Progenitor cell of endocrine pancreas (in vitro differentiated cells): ENCODE measurements at places on chromosomes 6 and 20. TPM values are rescaled to one million over a fixed set of nuclear protein-coding genes. Genes with fewer than 3 reads are reported as not detected.

DNA sequence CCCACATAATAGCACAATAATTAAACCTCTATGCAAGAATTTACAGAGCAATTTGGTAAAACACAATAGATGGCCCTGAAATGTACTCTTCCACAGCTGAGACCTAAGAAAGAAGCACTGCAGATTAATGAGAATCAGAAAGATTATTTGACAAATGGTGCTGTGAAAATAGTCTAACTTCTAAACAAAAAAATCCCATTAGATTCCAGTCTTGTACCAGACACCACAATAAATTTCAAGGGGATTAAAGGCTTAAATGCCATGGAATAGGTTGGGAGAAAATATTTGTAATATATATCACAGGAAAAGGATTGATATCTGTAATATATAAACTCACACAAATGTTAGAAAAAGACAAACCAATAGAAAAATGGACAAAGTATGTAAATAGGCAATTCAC lies 14.4 kb downstream of the TMEM244 start:
- no peak for DNase-seq

DNA sequence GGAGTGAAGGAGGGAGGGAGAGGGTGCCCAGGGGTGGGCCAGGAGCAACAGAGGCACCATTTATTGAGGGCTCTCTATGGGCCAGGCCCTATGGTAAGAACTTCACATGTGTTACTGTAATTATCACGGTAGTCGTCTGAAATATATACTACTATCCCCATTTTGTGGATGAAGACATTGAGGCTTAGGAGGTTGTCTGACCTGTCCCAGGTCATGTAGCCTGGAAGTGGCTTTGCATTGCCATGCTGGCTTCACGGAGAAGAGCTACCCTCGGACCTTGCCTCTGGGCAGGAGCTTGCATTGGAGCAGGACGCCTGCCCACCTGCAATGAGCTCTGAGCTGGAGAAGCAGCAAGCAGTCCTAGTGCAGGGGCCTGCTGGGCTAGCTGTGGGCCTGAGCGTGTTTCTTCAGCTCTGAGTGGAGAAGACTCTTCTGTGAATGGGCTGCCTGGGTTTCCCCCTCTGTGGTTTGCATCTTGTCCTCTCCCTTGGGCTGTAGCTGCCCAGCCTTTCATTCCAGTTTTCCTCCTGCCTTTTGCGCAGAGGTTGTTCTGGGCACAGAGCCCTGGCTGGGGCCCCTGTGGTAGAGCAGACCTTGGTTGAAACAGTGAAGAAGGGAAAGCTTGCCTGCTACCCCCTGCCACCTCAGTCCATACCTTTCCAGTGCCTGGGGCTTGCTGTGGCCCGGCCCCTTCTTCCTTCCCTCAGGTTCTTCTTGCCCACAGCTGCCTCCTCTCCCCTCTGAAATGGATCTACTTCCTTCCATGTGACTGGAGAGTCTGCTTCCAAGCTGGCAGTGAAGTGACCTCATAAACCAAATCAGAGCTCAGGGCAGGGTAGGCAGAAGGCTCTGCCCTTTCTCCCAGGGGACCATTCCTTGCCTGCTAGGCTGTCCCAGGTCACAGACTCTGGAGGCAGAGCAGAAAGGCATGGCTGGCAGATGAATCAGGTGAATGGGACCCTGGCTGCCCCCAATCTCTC lies 24.1 kb upstream of the SRF start:
- DNase-seq = no peak

GRCh38 chr6:92052513-92052912 lies 1366.8 kb downstream of the EPHA7 start:
- DNase-seq = no peak

- DNase-seq = peak; percentile 74
Observed at GRCh38 chr6:107115695-107116327, 496 bp upstream of the BEND3 start.

DNA sequence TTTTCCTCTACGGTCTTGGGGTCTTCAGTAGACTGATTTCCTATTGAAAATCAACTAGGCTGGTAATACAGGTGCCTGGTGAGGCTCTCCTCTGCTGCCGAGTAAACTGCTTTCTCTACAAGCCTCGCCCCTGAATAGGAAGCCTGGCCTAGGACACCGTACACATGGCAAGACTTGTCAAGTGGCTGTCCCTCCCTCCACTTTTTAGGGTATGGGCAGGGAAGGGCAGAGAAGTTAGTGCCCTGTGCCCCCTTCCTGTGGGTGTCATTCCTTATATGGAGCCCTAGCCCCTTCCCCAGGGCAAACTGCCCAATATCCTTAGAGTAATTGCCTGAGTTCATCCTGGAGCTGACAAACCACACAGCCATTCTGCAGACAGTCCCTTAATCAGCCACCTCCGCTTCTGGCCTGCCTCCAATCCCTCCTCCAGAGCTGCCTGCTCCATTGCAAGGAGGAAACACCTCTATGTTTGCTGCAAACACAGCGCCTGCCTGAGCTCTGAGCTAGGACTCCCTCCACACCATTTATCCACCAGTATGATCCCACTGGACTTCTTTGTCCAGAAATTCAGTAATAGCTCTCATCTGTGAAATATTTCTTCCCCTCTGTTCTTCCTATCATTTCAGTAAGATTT lies 93.1 kb downstream of the CHD6 start:
- DNase-seq = no peak

DNA sequence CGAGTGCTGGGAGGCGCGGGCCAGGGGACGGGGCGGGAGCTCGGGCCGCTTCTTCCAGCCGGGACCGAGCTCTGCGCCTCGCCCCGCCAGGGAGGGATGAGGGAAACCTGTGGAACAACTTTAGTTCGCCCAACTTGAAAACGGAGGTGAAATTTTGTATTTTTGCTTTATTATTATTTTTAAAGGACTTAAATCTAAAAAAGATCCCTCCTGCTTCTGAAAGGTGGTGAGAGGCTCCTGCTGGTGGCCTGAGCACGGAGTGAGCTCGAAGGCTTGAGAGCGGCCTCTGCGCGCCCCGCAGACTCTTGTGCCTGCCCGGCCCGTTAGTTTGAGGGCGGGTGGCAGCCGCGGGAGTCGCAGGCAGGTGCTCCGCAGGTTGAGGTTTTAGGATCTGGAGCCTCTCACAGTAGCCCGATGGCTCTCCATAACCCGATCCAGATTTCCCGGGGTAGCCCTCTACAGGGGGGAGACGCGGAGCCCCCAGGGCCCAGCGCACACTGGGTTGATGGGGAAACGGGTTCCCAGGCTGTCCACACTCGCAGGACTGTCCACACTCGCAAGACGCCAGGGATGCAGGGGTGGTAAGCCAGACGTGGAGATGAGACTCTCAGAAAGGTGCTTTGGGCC lies 46.2 kb upstream of the SUPT3H start:
- peak; percentile 11 for DNase-seq

DNA sequence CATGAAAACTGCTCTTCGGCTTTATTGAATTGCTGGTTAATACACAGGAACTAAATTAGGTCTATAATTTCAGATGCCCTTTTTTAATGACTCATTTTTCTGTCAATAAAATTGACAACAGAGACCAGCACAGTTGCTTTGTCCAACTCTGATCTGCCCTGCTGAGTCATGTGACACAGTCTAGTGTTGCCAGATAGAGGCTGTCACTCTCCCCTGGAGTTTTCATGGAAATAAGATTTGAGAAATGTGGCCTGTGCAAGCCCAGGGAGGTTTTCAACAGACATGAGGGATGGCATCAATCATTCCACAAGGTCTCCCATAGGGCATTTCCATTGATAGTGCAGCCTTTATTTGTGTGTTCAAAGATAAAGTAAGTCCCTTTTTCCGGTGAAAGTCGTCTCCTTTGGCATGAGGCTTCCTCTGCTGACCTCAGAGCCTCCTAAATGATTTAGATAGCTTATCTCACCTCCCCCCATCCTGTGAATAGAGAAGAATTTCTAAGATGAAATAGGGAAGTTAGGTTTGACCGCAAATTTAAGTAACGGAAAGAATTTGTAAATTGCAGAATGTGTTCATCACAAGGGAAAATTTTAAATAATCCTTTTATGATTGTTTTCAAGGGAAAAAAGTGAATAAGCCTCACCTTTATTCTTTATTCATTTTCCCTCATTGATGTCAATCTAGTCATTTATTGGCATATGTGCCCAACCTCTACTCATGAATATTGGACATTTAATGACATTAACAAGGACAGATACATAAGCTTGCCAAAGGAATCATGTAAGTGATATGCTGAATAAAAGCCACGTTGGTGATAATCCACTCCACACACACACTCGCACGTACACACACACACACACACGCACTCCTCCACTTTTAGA lies 277.7 kb downstream of the ADGB start:
- DNase-seq = no peak

DNA sequence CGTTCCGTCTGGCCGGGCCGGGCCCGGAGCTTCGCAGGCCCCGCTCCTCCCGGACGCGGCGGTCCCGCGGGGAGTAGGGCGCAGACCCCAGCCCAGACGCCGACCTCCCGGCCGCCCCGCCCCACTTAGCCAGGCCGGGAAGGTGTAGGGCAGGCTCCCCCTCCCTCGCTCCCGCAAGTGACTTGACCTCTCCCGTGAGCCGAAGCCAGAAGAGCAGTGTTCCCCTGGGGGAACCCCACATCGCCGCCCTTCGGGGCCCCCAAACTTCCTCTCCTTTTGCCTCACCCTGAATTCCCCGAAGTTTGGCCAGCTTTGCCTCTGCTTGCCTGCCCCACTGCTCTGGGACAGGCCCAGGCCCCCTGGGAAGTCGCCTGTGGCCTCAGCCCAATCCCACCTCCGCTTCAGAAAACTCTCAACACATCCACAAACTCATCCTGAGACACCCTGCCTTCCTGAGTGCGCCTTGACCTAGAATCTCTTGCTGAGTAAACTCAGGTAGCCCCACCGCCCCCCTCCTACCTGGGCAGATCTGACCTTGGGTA lies 524 bp upstream of the NOL4L start:
- no peak for DNase-seq

DNA sequence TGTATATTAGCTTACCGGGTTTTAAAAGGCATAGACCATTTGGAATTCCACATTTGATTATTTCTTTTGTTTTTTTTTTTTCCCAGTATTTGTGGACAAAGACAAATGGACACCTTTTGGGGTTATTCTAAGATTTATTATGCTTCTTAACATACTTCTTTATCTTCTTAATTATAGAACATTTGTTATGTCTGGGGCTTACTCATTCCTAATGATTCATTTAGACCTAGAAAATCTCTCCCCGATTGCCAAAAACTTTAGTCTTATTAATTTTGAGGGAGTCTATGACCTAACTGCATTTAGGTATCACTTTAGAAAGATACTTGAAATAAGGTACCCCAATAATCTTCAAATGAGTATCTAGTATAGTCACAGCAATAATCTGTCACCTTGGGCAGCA lies 170.7 kb upstream of the PREP start:
- DNase-seq = no peak

DNA sequence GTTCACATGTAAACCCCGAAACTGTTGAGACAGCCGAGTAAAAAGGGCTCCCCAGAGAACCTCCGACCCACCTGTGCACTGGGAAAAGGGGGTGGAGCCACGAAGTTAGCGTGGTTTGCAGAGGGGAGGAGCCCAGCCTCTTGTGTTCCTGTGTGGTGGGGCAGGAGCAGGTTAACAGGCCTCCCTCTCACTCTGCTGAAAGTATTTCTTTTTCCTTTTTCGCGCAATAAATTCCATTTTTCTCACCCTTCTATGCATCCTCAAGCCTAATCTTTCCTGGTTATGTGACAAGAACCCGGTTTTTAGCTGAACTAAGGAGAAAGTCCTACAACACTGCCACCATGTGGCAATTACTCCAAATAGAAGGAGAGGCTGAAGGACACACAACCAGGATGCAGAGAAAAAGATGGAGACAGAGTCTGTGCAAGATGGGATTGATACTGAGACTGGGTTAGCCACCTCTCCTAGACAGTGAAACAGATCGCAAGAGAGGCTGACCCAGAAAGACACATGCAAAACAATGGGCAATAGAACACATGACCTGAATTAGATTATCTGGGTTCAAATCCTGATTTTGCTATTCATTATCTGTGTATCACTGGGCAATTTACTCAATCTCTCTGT lies 168.7 kb upstream of the PRSS16 start:
- no peak for DNase-seq

DNA sequence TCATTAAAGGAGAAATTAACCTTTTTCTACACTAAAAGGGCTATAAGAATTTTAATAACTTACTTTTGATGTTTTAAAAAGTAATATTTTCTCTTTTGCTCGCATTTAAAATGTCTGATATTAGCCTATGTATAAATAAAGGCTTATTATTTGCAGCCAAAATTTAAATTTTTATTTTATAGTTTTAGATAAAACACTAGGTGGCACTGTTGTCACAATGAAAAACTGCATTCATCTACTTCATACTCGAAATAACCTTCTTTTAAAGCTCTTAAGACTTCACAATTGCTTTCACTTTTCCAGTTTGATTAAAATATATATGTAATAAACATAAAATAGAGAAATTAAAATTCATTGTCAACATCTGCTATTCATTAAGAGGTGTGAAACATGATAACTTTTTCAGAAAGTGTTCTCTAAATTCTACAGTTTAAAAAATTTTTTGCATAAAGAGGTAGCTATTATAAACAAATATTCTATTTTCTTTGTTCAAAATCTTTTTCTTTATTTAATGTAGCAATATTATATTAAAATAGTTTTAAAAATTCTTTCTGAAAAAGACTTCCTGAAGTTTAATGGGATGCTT lies 78.8 kb upstream of the DEFB112 start:
- no peak for DNase-seq

- DNase-seq = no peak
Observed at GRCh38 chr6:14728396-14729024, 517.4 kb upstream of the JARID2 start.

DNA sequence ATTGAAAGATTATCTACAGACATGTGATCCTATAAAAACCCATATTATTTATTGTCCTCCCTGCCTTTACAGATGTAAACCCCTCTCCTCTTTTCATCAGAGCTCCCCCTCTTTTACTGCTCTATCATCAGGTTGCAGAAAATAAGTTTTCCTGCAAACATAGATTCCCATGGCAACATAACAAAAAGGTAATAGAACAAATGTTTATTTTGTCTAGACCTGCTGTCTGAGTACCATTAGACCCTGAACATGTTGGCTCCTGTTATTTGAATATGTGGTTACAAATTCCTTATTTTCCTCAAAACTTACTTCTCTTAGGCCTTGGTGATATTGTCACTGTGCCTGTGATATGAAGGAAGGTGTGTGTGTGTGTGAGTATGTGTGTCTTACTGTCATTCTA lies 11.5 kb downstream of the MAPK14 start:
- no peak for DNase-seq

GRCh38 chr6:151448623-151449022 lies 3.3 kb downstream of the RMND1 start:
- DNase-seq = no peak

DNA sequence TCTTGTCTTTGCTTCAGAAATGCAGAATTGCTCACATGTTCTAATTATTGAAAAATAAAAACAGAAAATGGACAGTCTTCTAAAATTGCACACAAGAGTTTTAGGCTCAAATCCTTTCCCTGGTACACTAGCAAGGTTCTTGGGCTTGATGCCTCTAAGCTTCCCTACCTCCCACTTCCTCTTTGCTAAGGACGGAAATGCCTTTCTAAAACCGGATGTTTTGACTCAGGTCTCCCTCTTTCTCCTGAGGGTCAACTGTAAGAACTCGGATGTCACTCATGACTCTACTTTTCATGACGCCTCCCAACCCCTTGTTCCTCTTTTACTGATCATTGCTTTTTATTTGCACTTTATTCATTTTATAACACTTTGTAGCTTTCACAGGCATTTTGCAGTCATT lies 613.5 kb downstream of the C6orf118 start:
- DNase-seq = no peak

GRCh38 chr6:15499591-15499990 lies 163.2 kb downstream of the DTNBP1 start:
- DNase-seq = no peak

The ADGB gene
- 0.04 TPM in 1 of 2 replicates, not detected in the other for total RNA-seq

The GPLD1 gene
- total RNA-seq = 6.6 and 7.4 TPM in 2 replicates

The SPATS1 gene
- not detected in 2 replicates for total RNA-seq

The JPH2 gene
- 0.12 and 0.24 TPM in 2 replicates for total RNA-seq

The CRISP2 gene
- not detected in 2 replicates for total RNA-seq
